ENCODE measurements at places on chromosomes 5 and 9.
A peak's percentile ranks its signal among the peaks of the same experiment; 100 is the strongest.

DNA sequence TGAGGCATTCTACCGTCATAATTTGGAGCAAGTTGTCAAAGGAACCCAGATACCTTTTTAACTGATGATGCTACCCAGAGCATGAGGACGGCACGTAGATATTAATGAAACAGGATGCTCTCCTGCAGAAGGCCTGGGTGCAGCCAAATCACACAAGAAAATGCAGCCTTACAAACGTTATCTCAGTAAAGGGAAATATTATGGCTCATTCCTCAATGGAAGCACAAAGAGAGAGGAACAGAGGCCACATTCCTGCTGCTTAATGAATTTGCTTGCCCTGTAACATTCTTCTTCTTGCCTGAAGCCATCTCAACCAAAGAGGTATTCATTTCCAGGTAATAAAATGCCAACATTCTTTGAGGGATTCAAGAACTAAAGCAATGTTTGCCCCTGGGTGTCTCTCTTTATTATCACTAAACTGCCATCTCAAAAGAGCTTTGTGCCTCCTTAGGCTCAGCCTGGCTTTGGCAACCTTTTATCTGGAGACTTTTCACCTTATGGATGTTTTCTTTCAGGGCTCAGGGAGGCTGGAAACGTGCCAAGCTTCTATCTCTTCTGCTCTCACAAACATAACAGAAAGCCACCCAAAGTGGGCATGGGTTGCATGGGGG is 92.9 kb downstream of the TNC start:
- no peak for DNase-seq

DNA sequence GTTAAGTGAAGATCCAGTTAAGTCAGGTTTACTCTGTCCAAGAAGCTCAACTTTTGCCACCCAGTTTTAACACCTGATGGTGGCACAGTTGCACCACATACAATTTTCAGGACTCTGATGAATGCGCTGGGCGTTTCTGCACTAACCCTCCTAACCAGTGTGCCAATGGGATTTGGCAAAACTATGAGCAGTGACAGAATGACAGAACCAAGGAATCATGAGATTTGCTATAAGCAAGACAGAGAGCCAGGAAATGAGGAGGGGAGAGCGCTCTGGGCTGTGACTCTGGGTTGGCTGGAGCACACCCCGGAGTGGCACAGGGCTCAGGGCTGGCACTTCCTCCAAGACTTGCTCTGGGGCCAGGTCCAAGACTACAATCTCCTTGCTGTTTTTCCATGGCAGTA is 84.1 kb downstream of the SH3PXD2B start:
- no peak for DNase-seq

DNA sequence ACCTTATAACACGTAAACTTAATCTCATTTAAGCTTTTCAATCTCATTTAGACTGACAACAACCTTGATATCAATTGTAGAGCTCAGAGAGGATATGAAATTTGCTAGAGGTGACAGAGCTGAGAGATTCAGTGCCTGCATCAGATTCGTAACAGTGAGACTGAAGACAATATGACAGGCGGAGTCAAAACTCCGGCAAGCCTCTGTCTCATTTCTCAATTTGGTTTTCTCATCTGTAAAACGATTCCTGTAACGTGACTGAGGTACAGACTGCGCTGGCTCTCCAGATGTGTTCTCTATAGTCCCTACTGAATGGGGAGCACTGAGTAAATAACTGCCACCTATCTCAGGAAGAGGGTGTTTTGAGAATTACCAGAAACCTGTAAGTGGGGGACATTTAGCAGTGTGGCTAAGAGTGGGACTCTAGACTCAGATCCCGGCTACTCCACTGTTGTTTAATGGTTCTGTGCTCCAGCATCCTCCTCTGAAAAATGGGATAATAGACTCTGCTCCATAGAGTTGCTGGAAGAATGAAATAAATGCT is 3.0 kb upstream of the MCIDAS start:
- DNase-seq, result no peak

GRCh38 chr5:109668668-109669422 is 20.9 kb upstream of the MAN2A1 start:
- DNase-seq, result no peak

DNA sequence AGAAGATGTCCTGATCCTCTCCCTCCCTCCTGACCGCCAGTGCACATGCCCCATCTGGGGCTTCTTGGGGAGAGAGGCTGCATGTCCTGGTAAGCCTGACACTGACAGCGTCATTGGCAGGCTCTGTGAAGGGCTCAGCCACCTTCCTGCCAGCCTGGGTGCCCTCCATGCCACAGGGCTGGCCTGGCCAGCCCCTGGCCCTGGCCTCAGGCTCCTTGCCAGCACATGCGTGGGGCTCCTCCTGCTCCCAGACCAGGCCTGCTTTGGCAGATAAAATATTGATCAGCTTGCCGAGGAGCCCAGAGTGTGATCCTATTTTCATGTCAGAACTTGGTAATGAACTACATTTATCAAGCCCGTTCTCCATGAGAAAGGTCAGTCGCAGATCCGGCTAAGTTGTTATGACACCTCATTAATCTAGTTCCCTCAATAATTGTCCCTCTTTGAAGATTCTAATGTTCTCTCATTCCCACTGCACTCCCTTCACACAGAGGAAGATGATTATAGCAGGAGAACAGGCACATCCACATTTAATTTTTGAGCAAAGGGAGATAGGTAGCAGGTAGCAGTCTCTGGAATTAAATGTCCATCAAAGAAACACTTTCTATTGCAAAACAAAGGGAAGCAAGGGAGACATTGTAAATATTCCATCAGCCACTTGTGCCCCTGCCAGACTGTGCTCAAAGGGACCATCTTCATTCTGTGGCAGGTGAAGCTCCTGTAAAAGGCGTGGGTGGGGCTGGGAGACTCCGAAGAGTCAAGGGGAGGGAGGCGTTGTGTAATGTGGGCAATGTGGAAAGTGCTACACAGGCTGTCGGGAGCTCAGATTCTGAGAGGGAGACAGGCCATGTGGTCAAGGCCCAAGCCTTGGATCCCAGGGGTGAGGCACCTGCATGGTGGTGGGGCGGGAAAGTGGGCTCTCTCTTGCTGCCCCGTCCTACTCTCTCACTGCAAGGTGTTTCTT is 272.0 kb downstream of the HSPA4 start:
- no peak for DNase-seq

GRCh38 chr5:56575821-56576220 is 239.5 kb upstream of the MAP3K1 start:
- no peak for DNase-seq

- no peak for DNase-seq
These were observed 1.6 kb upstream of the PAIP2 start for GRCh38 chr5:139340051-139340450.

GRCh38 chr5:38379350-38379937 is 121.1 kb downstream of the EGFLAM start:
- no peak for DNase-seq

GRCh38 chr5:111775224-111775623 is 18.2 kb upstream of the NREP start:
- no peak for DNase-seq

GRCh38 chr9:99457406-99457805 is 235.3 kb downstream of the SEC61B start:
- no peak for DNase-seq

GRCh38 chr9:71853084-71853483 is 57.9 kb downstream of the ABHD17B start:
- no peak for DNase-seq

GRCh38 chr5:178580271-178580955 is 9.8 kb downstream of the COL23A1 start:
- DNase-seq, result no peak

- DNase-seq, result no peak
These were observed 502.5 kb upstream of the SEMA6A start for GRCh38 chr5:117077142-117077541.

GRCh38 chr5:93343570-93343969 is 237.4 kb downstream of the NR2F1-AS1 start:
- DNase-seq, result no peak

GRCh38 chr5:150464554-150465012 is 15.0 kb upstream of the RPS14 start:
- no peak for DNase-seq

DNA sequence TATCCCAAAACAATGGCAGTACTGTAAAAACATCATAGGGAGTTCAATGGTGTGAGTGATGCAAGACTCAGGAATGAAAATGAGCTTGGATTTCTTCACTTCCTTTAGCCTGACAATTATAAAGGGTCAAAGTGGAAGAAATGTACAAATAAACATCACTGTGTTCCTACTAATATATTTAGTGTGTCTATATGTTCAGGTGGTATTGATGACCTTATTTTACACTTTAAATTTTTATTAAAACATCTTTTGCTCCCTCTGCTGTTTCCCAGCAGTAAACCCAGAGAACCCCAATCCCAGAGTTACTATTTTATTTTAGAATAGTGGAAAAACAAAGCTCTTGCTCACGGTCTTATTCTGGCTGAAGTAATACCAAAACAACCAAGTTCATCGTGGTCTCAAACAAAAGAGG is 2.0 kb downstream of the LOX start:
- DNase-seq, result no peak

DNA sequence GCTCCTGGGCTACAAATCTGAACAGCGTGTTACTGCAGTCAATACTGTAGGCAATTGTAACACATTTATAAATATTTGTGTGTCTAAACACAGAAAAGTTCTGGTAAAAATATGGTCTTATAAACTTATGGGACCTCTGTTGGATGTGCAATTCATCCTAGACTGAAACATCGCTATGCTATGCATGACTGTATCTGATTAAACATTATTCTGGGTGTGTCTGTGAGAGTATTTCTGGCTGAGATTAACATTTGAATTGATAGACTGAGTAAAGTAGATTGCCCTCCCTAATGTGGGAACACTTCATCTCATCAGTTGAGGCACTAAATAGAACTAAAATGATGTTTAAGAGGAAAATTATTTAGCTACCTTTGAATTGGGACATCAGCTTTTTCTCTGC is 24.3 kb upstream of the PRDM9 start:
- DNase-seq, result no peak

- no peak for DNase-seq
These were observed 5.1 kb upstream of the WWC1 start for GRCh38 chr5:168286386-168286785.

DNA sequence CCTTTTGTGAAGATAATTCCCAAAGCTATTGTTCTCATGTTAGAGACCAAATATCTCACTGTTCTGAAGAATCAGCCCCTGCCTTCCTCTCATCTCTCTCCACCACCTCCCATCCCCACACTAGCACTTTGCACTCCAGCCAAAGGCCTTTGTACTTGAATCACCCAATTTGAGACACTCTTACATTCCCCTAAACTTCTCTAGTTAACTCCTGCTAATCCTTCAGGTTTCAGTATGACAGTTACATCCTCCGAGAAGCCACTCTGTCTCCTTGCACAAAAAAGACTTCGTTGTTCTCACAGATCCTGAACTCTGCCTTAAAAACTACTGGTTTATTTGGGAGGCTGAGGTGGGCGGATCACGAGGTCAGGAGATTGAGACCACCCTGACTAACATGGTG is 227.5 kb downstream of the PIK3R1 start:
- DNase-seq, result no peak

DNA sequence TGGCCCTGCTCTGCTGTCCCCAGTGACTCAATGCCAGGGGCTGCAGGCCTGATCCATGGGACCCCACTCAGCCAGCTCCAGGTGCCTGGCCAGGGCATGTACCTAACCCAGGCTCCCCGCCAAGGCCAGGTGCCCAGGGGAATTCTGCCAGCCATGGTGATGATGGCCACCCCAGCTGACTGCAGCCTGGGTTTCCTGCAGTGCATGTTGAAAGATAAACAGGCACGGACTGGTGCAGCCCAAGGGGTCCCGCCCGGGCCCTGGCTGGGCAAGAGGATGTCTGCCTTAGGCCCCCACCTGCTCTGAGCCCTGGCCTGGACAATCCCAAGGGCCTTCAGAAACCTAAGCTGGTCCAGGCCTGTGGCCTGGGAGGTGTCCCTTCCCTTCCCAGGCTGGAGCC is 1.2 kb downstream of the ABCA2 start:
- DNase-seq, result no peak

DNA sequence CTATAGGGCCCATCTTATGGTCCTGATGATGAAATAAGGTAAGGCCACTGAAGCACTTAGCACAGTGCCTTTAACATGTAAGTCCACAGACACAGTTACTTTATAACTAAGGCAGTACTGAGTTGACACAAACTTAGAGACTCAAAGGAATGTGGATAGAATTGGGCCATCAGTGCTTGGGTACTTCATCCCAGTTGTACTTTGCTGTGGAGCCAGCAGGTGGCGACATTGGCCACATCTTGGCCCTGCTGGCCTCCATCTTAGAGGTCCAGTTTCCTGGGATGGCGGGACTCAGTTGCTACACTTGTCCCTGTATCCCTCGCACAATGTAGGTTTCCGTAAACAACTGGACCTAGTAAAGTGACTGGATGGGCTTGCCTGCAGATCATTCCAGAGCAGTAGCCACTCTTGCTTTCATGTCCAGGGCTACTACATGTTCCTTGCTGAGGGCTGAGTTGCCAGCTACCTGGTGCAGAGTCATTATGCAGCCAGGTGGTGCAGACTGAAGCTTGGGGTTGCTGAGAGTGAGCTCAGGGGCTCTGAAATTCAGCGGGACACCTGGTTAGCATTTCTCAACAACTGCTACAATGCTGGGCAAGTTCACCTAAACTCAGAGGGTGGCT is 10.6 kb downstream of the MTAP start:
- DNase-seq, result peak; percentile 49

DNA sequence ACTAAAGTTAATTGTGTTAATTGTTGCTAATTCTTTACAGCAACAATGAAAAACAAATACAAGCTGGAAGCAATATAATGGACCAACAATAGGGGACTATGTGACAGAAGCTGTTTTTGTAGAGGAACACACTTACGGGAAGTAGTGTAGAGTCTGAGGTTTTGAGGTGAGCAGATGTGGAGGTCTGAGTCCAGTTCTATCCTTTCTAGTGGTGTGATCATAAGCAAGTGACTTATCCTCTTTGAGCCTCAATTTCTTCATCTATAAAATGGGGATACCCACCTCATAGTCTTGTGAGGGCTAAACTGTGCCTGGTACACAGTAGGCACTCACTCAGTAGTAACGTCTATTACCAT is 28.3 kb downstream of the ALG2 start:
- no peak for DNase-seq

- no peak for DNase-seq
These were observed 59.7 kb downstream of the DOCK8 start for GRCh38 chr9:274406-274805.

GRCh38 chr5:137113161-137113560 is 386.0 kb downstream of the SPOCK1 start:
- DNase-seq, result no peak

GRCh38 chr9:125467116-125467740 is 205.6 kb downstream of the GAPVD1 start:
- no peak for DNase-seq

DNA sequence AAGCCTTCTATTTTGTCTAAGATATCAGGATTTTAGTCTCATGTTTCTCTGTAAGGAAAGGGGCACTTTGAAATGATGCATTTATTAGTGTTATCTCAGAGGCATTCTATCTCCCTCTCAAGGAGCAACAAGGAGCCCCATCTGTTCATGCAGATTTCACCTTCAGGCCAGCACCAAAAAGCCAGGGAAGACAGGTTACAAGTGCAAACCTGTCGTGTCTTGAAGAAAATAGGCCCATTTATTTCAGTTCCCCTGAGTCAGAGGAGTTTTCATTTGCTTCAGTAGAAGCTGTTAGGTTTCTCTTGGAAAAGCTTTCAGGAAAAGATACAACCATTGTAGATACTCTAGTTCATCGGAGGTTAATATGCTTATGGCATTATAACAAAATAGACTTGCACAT is 97.2 kb downstream of the SPOCK1 start:
- DNase-seq, result no peak

Data from omental fat pad (tissue), 4 donors.